NCI-H510A (cell line): ENCODE measurements at places on chromosomes 5 and 9.

- DNase-seq, result no peak
Measured at GRCh38 chr5:52657247-52657645, 130.5 kb upstream of the ITGA1 start.

DNA sequence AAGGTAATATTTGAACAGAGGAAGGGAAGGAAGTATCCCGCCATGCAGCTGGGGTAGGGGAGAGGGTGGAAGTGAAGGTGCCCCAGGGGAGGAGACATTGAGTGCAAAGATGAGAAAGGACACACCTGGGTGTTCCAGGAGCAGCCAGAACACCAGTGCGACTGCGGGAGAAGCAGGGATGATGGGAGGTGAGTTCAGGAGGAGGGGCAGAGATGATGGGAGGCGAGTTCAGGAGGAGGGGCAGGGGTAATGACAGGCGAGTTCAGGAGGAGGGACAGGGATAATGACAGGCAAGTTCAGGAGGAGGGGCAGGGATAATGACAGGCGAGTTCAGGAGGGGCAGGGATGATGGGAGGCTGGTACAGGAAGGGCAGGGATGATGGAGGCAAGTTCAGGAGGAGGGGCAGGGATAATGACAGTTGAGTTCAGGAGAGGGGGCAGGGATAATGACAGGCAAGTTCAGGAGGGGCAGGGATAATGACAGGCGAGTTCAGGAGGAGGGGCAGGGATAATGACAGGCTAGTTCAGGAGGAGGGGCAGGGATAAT is 17.2 kb upstream of the SPOCK1 start:
- DNase-seq, result no peak

DNA sequence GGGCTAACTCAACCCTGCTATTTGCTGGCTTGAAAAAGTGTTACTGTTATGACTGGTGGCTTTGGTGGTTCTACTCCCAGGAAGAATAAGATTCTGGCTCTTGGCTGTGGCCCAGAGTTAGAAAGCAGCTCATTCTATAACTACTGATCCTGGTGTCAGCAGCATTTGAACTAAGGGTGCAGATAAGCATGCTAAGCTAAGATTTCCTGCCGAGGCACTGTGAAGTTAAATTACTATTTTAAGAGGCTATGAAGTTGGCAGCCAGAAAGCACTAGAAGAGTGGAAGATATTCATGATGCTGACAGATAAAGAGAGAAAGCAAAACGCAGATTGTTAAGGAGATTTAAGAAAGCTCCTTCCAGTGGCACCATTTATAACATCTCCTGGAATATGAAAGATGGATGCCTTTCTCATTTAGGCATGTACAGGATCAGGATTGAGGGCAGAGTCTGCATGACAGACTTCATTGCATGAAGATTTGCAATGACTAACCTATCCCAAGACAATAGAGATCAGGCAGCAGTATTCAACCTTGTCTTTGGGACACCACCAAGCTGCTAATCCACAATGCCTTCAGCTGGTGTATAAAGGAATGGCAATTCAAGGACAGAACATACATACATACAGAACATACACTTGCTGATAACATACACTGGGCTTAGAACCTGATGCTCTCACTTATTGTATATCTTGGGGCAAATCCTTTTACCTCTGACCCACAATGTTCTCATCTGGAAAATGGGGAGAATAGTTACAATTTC is 11.7 kb downstream of the BRINP1 start:
- DNase-seq, result no peak

DNA sequence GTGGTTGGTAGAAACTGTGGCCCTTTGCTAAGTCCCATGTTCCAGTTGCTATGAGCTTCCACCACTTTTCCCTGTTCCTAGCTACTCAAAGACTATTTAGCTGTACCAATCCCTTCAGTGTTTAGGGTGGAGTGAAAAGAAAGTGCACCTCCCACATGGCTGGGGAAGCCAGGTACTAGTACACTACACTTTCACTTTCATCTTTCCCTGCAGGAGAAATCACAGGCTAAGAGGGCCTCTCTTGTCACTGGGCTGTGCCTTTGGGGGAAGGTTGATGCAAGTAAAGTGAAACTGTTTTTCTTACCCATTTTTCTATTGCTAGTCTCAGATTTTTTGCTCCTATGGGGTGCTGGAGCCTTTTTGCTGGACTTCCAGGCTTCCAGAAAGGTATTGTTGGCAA is 33.5 kb upstream of the CKS2 start:
- DNase-seq, result no peak

GRCh38 chr9:135706288-135706687 is 4.3 kb downstream of the KCNT1 start:
- no peak for DNase-seq

DNA sequence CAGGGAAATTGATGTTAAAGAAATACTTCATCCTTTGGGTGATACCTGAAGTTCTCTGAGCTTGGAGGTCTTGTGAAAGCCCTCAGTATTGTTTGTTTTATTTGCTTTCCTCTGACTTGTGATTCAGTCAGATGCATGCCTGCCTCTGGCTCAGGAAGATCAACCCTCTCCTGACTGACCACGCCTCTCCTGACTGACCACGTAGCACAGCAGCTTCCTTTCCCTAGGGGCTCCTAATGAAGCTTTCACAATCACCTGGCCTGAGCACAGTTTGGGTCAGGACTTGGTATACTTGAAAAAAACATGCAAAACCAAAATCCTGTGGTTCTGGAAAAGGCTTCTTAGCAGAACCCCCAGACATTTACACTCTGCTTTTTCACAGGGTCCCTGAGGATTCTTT is 3.8 kb downstream of the TGFBI start:
- no peak for DNase-seq

DNA sequence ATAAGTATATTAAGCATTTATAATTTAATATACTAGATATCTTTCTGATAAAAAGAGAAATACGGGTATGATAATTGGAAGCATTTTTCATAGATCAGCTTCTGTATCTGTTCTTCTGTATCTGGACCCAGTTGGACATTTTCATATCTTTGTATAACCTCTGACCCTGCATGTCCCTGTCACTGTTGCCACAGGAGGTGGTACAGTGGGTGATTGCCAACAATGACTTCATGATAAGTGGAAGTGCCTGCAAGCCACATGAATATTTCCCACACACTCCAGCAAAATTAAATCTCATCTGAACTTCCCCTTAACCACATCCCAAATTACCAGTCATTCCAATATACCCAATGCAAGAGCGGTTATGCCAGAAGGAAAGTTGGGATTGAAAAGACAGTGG is 376.4 kb downstream of the ARRDC3 start:
- no peak for DNase-seq

DNA sequence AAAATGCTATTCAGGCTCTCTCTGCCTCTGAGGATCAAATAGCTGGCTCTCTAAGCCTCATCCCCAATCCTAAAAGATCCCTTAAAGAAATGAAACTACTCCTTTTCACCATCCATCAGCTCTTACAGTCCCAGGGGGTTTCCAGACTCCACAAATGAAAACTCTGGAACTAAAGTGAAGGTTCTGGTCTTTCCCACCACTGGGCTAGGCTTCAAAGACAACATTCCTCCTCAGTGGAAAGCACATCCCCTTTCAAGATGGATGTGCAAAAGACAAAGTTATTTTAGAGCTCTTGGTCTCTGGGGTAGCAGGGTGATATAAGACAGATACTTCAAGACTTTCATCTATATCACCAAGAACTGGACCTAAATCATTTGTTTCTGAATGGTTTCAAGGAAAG is 106.9 kb downstream of the DCP2 start:
- no peak for DNase-seq

- no peak for DNase-seq
Measured at GRCh38 chr5:152116934-152117333, 192.3 kb upstream of the GLRA1 start.

DNA sequence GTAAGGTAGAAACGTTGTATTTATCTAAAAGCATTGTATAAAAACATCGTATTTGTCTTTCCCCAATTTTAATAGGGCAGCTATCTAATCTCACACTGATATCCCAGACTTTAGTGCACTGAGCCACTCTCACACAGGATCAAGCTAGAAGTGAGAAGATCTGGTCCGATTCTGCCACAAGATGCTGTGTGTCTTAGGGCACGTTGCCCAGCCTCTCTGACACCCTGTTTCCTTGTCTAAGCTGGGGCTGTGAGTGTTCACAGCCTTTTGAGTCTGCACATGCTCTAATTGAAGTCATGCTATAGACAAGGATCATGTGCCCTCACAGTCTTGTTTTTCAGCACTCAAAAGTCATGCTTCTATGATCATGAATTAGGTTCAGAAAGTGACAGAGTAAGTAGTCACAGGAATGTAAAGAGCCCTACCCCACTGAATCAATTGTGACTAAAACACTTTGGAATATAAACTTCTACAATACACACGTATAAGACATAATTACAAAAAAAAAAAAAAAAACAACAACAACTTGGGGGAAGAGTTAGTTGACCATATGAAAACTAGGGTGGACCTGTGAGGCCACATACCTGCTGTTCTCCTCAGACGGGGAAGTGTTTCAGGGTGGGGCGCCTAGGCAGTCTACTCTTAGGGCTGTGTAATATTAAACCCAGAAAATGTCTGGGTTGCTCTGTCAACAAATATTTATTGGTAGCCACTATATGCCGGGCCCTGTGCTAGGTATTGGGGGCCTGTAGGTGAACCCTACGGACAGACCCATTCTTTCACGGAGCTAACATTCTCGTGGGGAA is 893 bp upstream of the ABLIM3 start:
- DNase-seq, result no peak

GRCh38 chr5:33675958-33676464 is 215.8 kb downstream of the ADAMTS12 start:
- no peak for DNase-seq

DNA sequence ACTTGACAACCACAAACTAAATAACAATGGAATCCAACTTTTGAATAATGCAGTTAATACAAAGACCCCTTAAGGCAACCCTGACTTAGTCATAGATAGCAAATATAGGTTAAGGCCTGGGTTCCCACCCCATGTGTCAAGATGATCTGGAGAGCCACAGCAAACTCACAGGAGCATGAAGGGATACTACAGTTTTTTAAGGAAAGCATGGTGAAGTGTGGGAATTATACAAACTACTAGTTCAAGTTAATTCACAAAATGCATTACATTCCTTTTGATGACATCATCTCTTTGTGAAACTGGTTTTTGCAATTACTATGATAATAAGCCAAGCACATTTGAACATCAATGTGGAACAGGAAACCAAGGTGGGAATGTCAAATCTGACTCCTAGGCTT is 50.6 kb downstream of the LHFPL2 start:
- DNase-seq, result no peak
